ENCODE measurements at places on chromosomes 2 and 18.

- DNase-seq = no peak
Observed at GRCh38 chr18:76359909-76360308, 135.1 kb downstream of the ZNF516 start.

GRCh38 chr2:20913491-20913890 is 90.6 kb upstream of the LDAH start:
- DNase-seq = no peak

DNA sequence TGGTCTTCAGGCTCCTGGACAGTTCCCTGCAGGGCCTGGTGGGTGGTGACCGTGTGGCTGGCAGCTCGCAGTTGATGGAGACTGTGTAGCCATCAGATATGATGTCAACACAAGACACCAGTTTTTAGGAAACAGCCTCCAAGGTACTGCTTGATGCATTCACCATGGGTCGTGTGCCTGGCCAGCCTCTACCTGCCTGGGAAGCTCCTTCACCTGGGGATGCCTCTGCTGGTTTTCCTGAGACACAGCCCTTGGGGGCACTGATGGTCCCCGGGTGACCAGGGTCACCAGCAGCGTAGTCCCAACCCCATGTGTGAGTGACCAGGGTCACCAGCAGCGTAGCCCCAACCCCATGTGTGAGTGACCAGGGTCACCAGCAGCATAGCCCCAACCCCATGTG is 33.6 kb upstream of the KCNG2 start:
- DNase-seq = no peak

DNA sequence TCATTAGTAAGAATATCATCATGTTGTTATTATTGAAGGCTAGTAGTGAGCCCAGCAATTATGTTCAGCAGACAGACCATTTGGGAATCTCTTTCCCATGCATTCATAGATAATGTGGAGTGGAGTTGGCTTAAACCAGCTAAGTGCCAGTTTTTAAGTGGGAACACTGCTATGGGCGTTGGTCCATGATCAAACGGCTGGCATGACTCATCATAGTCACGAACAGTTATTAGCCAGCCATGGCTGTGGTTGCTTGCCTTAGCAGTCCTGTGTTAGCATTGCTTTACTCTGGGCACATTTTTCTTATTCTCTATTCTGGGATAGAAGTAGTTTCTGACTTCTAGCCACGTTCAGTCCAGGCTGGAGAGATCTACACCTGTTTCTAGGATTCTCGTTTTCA is 17.7 kb downstream of the EIF4E2 start:
- no peak for DNase-seq
